Hippocampal formation (tissue), 2 donors: ENCODE measurements at places on chromosomes 12 and 14.

DNA sequence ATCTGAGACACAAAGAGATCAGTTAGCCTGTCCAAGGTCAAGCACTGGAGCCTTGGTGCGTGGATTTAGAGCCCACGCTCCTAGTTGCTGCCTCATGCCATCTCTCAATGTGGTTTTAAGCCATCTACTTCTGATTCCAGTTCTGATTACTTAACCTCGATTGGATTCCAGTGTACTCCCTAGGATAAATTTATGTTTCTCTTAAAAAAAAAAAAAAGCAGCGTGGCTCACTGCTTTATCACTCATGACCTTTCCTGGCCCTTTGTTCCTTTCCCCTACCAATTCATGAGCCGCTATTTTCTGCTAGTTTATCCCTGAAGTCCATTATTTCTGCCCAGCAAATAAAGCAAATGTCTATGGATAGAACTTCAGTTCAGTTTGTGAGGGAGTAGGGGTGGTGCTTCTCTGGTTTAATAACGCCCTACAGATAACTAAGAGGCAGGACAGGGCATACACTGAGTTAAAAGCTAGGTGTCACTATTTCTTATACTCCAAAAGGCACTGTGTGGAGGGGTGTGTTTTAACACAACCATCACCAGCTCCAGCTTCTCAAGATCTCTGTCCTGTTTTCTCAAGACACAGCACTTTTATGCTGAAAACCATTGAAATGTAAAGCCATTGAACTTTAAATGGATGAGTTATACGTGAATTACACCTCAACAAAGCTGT lies 9.8 kb upstream of the PARP11 start:
- no peak for DNase-seq

- no peak for DNase-seq
Observed at GRCh38 chr12:6921996-6922946, 5.5 kb upstream of the ATN1 start.

GRCh38 chr14:99357151-99357915 lies 85.3 kb upstream of the BCL11B start:
- DNase-seq: no peak

DNA sequence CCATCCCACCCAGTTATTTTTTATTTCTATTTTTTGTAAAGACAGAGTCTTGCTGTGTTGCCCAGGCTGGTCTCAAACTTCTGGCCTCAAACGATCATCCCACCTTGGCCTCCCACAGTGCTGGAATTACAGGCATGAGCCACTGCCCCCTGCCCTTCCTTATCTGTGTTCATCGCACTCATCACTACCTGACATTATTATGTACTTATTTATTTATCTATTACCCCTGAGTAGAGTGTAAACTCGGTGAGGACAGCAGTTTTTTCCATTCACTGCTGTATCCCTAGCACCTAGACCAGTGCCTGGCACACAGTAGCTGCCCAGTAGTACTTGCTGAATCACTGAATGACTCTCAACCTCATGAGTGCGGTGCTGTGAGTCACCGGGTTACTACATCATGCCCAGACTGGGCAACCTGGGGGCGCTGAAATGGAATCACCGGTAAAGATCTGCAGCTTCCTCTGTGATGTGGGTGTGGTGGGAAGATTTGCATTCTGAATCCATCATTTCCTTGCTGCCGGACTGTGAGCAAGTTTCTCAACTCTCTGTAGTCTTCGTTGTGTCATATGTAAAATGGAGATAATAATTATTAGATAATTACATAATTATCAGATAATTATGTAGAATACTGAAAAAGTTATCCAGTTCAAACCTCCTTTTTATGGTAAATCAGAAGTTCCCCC lies 81.9 kb upstream of the USP44 start:
- no peak for DNase-seq

- no peak for DNase-seq
Observed at GRCh38 chr12:90280033-90280432, 571.4 kb upstream of the ATP2B1 start.

- no peak for DNase-seq
Observed at GRCh38 chr14:32847867-32848266, 90.8 kb upstream of the NPAS3 start.

- DNase-seq: no peak
Observed at GRCh38 chr12:51021694-51022093, 4.5 kb downstream of the SLC11A2 start.

- DNase-seq: no peak
Observed at GRCh38 chr12:64500394-64500793, 48.5 kb downstream of the TBK1 start.

DNA sequence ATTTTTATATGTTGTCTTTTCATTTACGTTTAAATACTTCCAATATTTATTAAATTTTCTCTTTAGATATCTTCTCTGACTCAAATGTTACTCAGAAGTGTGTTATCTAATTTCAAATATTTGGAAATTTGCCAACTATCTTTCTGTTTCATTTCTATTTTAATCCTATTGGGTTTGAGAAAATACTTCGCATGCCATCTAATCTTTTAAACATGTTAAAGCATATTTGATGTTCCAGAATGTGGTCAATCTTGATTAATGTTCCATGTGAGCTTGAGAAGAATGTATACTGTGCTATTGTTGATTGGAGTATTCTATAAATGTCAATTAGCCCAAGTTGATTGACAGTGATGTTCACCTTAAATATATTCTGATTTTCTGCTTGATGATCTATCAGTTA lies 11.9 kb upstream of the DCN start:
- no peak for DNase-seq

- DNase-seq: no peak
Observed at GRCh38 chr14:59155886-59156285, 32.6 kb upstream of the DAAM1 start.

- DNase-seq: no peak
Observed at GRCh38 chr12:74285773-74286172, 251.9 kb upstream of the ATXN7L3B start.
